SK-N-MC (cell line): ENCODE measurements at places on chromosomes 4 and X.

DNA sequence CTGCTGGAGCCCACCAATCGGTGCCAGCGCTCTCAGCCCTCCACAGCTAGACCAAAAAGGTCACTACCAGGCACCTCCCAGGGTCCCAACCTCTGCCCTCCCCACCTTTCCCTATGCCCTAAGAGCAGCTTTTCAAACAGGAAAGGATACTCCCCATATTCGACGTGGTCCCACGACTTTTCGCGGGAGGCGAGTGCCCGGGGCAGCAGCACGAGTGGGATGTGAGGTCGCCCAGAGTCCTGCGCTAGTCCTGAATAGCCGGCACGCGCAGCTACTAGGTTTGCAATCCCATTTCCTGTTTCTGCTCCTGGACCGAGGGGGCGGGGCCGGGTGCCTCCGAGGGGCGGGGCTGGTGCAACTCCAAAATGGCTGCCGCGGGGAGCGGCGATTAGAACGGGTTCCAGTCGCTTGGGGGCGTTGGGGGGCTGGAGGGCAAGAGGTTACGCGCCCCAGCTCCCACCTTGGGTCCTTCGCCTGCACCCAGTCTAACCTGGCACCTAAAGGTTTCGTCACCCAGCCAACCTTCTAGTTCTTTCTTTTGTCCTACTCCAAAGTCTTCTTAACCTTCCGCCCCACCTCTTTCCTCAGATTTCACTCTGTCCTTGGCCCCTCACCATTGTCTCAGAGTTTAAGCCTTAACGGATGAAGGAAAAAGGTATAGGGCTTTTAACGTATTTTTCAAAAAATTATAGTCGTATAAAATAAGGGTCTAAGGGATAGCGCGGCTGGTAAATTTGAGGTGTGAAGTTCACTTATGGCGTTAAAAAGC, 85.0 kb upstream of the TENT5D start:
- DNase-seq: no peak

DNA sequence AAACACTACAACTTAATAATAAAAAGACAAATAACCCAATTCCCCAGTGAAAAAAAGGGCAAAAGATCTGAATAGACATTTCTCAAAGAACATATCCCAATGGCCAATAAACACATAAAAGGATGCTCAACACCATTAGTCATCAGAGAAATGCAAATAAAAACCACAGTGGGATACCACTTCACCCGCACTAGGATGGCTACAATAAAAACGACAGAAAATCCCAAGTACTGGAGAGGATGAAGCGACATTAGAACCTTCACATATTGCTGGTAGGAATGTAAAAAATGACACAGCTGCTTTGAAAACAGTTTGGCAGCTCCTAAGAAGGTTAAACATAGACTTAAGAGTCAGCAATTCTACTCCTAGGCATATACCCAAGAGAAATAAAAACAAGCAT, 140.6 kb upstream of the ARX start:
- no peak for DNase-seq

- no peak for DNase-seq
These were observed 897 bp downstream of the COX7B2 start for GRCh38 chr4:46908148-46908547.

DNA sequence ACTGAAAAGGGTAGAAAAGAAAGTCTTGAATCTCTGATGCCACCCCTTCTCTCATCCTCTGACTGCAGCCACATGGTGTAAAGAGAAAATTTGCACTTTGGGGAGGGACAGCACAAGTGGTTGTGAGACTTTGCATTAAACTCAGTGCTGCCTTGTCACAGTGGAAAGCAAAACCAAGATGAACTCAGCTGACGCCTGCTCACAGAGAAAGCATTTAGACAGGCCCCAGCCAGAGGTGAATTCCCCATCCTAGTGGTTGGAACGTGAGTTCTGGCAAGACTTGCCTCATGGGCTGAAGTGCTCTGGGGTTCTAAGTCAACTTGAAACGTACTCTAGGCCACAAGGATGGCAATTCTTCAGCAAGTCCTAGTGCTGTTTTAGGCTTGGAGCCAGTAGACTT, 1101.4 kb downstream of the ADGRL3 start:
- no peak for DNase-seq

DNA sequence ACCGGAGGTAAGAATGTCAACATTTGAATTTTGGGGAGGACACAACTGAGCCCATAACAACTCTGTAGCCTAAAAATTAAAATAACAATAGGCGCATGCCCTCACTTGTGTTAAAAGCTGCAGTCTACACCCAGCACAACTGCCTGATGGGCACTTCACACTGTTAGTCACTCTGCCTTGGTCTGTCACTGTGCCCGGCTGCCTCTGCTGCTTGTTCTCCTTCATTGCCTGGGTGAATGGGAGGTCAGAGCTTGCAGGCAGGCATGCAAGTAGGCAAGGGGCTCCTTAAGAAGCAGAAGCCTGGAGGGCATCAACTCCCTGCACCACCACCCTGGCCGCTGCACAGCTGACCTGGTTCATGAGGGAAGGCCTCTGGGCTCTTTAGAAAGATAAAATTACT, 374.8 kb downstream of the MID1IP1 start:
- DNase-seq: no peak

DNA sequence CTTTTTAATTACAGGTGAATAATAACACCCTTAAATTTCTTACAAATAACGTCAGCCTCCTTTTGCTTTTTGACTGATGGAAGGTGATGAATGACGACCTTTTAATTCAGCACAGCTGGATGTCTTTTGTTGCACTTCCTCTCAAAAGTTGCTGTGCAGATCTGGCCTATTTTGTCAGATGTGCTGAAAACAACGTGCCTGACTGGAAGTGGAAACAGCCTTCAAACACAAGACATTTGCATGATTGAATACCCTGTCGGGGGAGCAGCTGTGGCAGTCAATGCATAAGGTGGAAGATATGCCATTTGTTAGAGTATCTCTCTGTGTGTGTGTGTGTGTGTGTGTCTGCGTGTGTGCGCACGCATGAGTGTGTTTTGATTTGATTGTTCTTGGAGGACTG, 579.7 kb downstream of the SPRY1 start:
- DNase-seq: no peak

- no peak for DNase-seq
These were observed 679.9 kb upstream of the MAGEB2 start for GRCh38 chrX:29535212-29536162.

DNA sequence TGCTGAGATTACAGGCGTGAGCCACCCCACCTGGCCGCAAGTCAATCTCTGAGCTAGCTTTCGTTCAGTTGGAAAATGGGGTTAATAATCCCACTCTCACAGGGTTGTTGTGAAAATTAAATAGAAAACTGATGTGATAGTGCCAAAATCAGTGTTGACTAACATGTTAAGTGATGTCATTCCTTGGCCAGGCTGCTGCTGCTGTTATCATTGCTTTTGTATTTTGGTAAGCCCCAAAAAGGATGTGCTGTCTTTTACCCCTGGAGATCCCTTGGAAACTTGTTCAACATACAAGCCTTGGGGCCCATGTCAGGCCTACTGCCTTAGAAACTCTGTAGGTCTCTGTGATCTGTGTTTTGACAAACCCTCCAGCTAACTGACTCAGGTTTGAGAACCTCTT, 106.3 kb downstream of the AFF1 start:
- no peak for DNase-seq

GRCh38 chr4:54102531-54103106, 2.7 kb downstream of the GSX2 start:
- DNase-seq: no peak
